ENCODE measurements at places on chromosomes 1 and 21.

DNA sequence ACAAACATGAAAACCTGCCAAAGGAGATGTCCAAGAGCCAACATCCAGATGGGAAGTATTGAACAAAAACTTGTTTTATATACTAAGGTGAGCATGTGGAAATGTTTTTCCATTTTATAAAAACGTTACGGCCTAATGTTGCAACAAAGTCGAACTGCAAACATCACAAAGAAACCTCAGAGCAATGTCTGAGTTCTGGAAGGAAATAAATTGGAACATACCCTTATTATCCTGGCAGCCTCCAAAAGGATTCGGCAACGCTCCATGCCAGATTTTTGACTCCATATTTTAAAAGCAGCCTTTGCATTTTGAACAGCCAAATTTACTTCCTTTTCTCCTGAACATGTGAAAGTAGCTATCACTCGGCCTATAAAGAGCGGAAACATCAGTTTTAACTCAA, 3.3 kb downstream of the ALDH9A1 start:
- no peak for DNase-seq

- DNase-seq, result peak; percentile 56
These were observed 37.9 kb downstream of the WNT4 start for GRCh38 chr1:22104865-22105437.

GRCh38 chr1:183328371-183328770, 89.8 kb downstream of the NMNAT2 start:
- no peak for DNase-seq

DNA sequence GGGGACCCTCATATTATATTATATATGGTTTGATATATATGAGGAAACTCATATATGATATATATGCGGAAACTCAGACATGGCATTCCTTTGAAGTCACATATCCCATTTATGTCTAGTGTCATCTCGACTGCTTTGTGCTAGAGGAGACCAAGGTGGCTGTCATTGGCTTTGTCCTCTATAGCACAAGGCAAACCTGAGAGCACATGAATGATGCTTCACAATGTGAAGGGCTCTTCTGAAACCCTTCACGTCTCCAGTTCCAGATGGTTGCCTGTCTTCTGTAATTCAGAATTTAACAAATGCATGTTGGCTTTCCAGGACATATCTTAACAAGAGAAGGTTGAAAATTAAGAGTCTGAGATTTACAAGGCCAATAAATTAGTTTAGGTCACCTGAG, 303.6 kb downstream of the BARHL2 start:
- DNase-seq, result no peak
